ENCODE measurements at places on chromosomes 1 and 21. TPM values are rescaled to one million over a fixed set of nuclear protein-coding genes. Genes with fewer than 3 reads are reported as not detected.
A peak's percentile ranks its signal among the peaks of the same experiment; 100 is the strongest.

DNA sequence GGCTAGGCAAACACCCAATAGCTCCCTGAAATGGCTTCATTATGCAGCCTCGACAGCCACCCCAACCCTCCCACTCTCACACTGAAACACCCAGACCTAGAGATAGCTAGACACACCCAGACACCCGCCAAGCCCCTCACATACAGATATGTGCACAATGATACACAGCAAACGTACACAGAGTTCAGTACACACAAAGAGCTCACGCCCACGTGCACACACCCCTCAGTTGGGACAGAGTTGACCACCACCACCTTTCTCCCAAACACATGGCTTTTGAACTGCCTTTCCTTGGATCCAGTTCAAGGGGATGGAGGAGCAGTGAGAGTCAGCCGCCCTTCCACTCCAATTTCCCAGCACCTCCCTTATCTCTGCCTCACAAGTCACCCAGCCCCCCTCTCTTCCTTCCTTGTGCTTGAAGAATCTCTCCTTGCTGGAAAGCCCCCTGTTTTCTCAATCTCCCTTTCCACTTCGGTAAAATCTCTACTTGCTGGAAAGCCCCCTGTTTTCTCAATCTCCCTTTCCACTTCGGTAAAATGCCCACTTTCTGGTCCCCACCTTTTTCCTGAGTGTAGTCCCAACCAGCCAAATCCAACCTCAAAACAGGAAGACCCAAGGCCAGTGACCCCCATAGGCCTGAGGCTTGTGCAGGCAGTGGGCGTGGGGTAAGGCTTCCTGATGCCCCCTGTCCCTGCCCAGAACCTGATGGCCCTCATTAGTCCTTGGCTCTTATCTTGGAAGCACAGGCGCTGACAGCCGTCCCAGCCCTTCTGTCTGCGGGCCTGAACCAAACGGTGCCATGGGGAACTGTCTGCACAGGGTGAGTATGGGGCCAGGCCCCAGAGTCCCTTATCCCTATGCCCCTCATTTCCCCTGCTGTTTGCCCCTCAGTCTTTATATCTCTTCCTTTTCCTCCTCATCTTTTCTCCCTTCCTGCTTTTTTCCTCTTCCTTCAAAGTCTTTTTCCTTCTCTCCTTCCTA lies at the start of gene ACKR1:
Gene ACKR1 (plus strand): TSS at position 715 of the 981 bp plus-strand sequence. CDS start 85 bp downstream, at position 800.
- no peaks in the 10 kb centered on the region for H3K27me3 ChIP-seq
- H3K4me1 ChIP-seq = peaks cover 11% of the 10 kb centered on the region
- H3K36me3 ChIP-seq = no peaks in the 10 kb centered on the region
- no peak within 1 kb of the TSS for H3K27ac ChIP-seq
- no peak within 1 kb of the TSS for H3K4me3 ChIP-seq
- DNase-seq = no peak

DNA sequence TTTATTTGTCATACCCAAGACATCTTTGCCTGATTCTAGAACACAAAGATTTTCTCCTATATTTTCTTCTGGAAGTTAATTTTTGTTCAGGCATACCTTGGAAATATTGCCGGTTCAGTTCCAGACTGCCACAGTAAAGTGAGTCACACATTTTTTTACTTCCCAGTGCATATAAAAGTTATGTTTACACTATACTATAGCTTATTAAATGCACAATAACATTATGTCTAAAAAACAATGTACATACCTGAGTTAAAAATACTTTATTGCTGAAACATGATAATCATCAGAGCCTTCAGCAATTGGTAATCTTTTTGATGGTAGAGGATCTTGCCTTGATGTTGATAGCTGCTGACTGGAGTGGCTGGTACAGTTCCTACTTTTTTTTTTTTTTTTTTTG lies 10.0 kb downstream of the SMCP start:
- H3K27me3 ChIP-seq = no peaks in the 10 kb centered on the region
- no peaks in the 10 kb centered on the region for H3K4me1 ChIP-seq
- no peak overlapping the region for H3K27ac ChIP-seq
- no peak for DNase-seq

GRCh38 chr1:203649551-203649998 lies 22.9 kb downstream of the ATP2B4 start:
- no peaks in the 10 kb centered on the region for H3K27me3 ChIP-seq
- peak overlapping the region; percentile 55 for H3K4me3 ChIP-seq
- DNase-seq = no peak
- H3K36me3 ChIP-seq = no peaks in the 10 kb centered on the region
- H3K4me1 ChIP-seq = peaks cover 7% of the 10 kb centered on the region

CLCA2 gene
- not detected for total RNA-seq
